Mucosa of descending colon (tissue), 3 donors: ENCODE measurements at places on chromosomes 5 and 9. TPM values are rescaled to one million over a fixed set of nuclear protein-coding genes. Genes with fewer than 3 reads are reported as not detected.

The OTULINL gene
- 33.9 TPM for total RNA-seq

The MAP1B gene
- 72.3 TPM for total RNA-seq

The HK3 gene
- 7.7 TPM for total RNA-seq

The STKLD1 gene
- 1.4 TPM for total RNA-seq

The ENTREP1 gene
- 4.1 TPM for total RNA-seq
